Inflammatory macrophage (primary cell): ENCODE measurements at places on chromosomes 3 and 15.

DNA sequence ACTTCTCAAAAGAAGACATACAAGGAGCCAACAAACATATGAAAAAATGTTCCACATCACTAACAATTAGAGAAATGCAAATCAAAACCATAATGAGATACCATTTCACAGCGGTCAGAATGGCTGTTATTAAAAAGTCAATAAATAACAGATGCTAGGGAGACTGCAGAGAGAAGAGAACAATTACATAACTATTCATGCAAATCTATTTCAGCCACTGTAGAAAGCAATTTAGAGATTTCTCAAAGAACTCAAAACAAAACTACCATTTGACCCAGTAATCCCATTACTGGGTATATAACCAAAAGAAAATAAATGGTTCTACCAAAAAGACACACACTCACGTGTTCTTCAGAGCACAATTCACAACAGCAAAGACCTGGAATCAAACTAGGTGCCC lies 116.3 kb downstream of the VPS13C start:
- DNase-seq, result no peak

DNA sequence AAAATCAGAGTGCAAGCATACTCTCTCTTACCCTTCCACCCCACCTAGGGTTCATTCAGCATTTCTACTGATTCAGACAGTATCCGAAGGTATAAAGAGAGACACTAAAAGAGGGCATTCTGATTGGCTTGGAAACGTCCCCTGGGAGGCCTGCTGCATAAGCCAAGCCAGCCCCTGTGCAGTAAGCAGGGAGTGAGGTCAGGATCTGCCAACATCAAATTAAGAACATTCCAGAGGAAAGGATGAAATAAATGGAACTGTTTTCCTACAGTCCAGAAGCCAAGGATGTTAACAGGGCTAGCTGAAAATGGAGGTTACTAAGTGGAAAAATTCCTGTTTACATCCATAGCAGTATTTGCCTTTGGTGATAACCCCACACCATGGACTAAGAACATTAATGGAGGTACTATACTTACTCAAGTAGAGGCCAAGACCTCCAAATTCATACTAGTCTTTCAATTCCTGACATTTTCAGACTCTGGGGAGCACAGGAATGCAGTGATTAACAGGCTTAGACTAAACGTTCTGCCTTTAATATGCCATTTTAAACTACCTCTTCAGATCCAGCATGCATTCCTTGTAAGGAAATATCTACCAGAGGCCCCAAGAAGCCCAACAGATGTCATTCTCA lies 34.5 kb downstream of the NPTN start:
- no peak for DNase-seq

- no peak for DNase-seq
These were observed 22.1 kb upstream of the WDR49 start for GRCh38 chr3:167675848-167676247.

GRCh38 chr15:95674031-95674430 lies 656.5 kb upstream of the NR2F2 start:
- DNase-seq, result no peak

DNA sequence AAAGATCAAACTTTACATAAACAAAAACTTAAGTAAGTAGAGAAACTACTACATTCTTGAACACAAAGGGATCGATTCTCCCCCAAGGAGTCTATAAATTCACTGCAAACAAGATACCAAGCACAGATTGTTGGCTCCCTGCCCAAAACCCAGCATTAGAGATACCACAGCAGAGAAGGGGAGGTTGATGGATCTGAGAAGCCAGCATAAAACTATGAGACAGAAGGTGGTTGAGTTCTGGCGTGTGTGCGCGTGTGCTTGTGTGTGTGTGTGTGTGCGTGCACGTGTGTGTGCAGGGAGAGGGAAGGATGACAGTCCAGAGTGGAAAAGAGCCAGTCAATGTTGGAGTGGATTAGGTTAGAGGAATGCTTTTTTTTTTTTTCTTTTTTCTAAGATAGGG lies 143.2 kb upstream of the PRR20G start:
- no peak for DNase-seq

- DNase-seq, result peak; percentile 47
These were observed 21.3 kb downstream of the VGLL3 start for GRCh38 chr3:86969500-86970189.

GRCh38 chr3:169241991-169242707 lies 421.4 kb downstream of the MECOM start:
- no peak for DNase-seq

DNA sequence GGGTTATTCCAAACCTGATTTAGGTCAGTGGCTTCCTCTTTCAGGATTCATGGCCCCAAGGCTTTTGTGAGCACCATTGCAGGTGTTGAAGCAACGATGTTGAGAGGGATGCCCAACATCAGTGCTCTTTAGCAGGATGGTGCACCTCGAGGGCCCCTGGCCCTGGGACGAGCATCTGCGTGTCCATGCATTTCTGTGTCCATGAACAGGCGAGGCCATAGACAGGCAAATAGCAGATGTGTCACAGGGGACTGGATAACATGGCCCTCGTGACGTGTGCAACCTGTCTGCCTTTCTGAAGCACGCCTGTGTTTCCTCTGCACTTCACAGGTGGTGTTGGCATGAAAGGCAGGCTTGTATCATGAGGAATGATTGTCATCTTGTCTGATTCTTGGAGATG lies 132.3 kb downstream of the SNRPN start:
- DNase-seq, result no peak

DNA sequence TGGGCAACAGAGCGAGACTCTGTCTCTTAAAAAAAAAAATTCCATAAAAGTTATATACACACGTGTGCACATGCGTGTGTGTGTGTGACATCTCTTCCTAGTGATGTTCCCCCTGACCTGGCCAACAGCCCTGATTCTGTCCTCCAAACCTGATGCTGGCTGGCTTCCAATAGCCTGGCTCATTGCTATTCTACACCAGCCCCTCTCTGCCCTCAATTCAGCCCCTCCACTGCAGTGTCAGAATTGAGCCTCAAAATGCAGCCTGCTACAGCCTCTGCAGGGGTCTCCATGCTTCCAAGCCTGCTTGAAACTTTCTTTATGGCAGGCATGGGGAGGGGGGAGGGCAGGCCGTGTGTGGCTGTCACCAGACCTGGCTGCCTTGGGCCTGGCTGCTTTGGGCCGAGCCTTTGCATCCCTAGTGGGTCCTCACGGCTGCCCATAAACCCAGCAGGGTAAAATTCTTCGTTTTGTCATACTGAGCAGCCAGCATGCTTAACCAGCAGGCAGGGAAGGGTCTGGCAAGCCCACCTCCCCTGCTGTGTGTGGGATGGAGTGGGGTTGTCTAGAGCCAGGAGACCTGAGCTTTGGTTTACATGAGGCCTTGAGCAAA lies 22.7 kb upstream of the DOCK3 start:
- no peak for DNase-seq

DNA sequence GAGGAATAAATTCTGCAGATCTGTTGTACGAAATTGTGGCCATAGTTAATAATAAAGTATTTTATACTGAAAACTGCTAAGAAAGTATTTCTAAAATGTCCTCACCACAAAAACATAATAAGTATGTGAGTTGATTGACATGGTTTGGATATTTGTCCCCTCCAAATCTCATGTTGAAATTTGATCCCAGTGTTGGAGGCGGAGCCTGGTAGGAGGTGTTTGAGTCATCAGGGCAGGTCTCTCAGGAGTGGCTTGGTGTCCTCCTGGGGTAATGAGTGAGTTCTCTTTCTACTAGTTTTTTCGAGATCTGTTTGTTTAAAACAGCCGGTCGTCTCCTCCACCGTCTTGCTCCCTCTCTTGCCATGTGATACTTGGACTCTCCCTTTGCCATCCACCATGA lies 424.1 kb upstream of the KCNMB2 start:
- no peak for DNase-seq

- no peak for DNase-seq
These were observed 99.1 kb upstream of the SLC6A11 start for GRCh38 chr3:10716964-10717363.

- DNase-seq, result no peak
These were observed 57.8 kb upstream of the SPPL2A start for GRCh38 chr15:50823281-50823680.

DNA sequence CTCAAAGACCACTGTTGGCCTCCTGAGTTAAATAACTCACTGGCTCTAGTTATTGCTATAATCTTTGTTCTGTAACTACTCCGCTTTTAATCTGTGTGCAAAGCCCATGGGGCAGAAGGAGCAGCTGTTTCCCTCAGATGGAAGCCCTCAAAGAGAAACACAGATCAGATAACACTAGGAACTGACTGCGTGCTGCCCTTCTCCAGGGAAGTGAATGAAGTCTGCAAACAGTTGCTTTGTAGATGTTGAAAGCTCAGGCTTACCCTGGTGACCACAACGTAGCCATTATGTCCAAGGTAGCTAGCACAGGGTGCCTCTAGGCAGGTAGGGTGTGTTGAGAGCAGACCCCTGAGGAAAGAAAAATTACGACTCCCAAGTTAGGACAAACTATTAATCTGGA lies 152.3 kb upstream of the STAC start:
- no peak for DNase-seq

DNA sequence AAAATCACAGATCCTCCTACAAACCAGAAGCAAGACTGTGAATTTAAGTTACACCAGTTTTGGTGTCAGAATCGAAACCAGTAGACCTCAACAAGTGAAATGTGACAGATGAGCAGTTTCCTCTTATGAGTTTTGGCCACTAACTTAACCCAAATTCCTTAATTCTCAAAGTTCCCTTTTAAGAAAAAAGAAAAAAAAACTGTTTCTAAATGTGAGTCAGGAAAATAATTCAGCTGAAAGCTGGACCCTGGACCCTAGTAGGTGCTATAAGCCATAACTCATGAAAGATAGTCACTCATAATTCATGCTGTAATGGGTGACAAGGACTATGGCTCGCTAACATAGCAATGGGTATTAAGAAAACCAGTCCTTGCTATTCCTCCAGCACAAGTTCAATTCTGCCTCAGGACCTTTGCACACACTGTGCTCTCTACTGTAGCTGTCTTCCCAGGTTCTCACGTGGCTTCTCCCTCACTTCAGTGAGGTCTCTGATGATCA lies 9.0 kb upstream of the THRB start:
- peak; percentile 78 for DNase-seq

DNA sequence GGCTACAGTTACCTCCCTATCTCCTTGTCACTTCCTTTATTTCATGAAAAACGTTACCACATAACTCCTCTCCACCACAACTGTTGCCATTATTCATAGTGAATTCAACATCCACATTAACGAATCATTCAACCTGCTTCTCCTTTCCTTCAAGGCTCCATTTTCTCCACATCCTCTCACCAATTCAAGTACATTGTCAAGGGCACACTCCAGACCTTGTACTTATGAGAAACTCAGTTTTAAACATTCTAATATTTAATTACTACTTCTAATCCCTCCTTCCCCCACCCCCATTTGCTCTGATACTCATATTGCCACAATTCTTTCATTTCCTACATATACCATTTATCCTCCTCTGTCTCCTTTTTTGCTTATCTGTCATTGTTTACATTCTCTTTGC lies 871.2 kb downstream of the TUSC7 start:
- no peak for DNase-seq

GRCh38 chr15:29139072-29139471 lies 130.6 kb downstream of the NSMCE3 start:
- no peak for DNase-seq

DNA sequence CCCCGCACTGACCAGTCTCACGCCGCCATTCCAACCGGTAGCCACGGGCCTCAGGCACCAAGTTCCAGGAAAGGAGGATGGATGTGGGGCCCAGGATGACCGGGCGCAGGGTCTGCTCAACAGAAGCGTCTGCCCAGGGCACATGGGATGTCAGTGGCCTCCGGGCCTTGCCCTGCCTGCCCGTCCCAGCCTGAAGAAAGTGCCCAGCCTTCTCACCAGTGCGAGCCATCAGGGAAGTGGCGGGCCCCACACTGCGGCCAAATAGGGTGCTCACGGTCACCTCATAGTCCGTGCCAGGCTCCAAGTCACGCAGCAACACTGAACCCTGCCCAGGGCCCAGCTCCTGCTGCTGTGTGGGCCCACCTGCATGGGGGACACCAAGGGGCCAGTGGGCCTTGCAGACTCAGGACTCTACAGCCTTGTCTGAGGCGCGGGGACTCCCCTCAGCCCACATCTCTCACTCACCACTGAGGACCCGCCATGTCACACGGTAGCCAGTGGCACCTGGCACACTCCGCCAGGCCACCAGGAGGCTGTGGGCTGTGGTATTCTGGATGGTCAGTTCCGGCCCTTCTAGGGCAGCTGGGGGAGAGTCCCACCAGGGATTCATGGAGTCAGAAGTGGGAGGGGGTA lies 3.1 kb downstream of the COL7A1 start:
- DNase-seq, result no peak

DNA sequence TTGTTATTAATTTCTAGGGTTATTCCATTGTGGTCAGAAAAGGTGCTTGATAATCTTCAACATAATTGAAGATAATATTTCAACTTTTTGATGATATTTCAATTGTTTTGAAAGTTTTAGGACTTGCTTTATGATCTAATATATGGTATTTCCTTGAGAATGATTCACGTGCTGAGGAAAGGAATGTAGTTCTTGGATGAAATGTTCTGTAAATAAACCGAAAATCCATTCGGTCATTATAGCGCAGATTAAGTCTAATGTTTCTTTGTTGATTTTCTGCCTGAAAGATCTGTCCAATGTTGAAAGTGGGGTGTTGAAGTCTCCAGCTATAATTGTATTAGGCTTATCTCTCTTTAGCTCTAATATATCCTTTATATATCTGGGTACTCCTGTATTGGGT lies 617.5 kb upstream of the NECTIN3 start:
- no peak for DNase-seq

DNA sequence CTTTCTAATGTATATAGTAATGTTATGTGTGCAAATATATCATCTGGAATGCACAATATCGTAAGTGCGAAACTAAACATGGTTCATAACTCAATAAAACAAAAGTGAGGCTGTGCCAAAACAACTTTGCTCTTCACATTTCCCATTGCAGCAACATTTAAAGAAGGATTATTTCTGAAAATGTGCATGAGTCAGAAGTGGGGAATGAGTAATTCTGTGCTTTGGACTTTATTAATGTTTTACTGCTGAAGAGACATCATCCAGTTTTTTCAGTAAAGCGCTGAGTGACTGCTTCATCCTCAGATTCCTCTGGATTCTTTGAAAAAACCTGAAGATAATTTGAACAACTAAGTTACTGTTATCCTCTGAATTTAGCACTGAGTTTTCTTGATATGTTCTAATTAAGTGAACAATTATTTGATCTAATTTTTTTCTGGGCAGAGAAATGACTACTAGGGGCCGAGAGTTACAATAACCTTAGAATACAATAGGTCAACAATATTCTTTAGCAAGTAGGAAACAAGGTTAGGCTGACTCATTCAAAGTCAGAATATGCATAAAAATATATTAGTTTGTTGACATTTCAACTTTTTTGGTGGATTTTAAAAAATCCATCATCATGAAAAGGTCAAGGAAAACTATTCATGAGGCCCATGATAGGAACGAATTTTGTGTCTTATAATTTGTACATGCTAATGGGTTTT lies 20.0 kb upstream of the PLCL2 start:
- no peak for DNase-seq

DNA sequence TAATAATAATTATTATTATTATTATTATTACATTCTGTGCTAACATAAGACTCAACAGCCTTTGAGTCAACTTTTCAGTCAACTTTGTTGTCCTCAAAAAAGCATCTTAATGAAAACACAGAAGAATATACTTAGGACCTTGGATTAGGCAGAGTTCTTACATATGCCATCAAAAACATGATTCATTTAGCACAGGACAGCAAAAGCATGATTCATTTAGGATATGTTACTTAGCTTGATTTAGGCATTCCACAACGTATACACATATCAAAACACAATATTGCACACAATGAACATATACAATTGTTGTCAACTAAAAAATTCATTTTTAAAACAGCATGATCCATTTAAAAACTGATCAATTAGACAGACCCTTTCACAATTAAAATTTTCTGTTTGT lies 213.0 kb downstream of the FMN1 start:
- no peak for DNase-seq
